ENCODE measurements at places on chromosomes 11 and 22. TPM values are rescaled to one million over a fixed set of nuclear protein-coding genes. Genes with fewer than 3 reads are reported as not detected.

DNA sequence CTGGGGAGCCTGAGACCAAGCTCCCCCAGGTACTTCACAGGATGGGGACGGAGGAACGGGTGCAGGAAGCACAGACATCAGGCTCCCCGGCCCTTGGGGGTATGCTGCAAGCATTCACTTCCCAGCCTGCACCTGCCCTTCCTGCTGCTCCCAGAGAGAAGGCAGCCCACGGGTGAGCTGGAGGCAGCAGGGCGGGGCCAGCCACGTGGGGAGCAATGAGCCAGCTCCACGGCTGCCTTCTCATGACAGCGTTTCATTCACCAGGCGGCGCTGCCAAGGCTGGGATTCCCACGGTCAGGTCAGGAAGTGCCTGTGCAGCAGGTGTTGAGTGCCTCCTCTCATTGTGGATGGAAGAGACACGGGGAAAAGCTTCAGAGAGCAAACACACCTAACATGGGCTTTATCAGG lies 14.5 kb upstream of the PHLDA2 start:
- H3K36me3 ChIP-seq, result peaks cover 22% of the 10 kb centered on the region
- H3K27me3 ChIP-seq, result no peaks in the 10 kb centered on the region
- H3K4me1 ChIP-seq, result peaks cover 7% of the 10 kb centered on the region
- DNase-seq, result no peak
- no peak overlapping the region for H3K4me3 ChIP-seq

Gene ZNHIT2
- 3.6 TPM for total RNA-seq

Gene GAB2
- 5.9 TPM for total RNA-seq

Gene POTEH
- not detected for total RNA-seq

DNA sequence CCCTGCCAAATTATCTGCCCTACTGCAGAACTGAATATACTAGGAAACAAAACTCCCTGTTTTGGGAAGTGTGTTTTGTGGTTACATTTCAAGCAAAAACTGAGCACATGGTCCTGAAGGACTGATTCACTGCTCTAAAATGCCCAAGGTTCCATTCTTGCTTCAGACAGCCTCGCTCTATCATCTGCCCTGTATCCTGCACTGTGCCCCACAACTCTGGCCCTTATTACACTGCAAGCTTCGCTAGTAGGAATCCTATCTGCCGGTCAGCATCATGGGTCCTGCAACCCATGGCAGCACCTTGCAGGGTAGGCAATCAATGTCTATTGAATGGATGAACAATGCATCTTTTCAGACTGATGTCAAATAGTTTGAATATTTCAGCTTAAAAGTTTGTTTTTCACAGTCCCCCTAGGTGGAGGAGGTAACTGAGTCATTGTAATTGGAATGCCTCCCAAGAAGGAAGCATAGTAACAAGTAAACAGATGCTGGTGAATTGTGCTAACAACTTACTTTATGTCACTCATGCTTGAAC lies 21.3 kb downstream of the LAYN start:
- H3K36me3 ChIP-seq, result peaks cover 27% of the 10 kb centered on the region
- no peak overlapping the region for H3K4me3 ChIP-seq
- H3K27me3 ChIP-seq, result no peaks in the 10 kb centered on the region
- DNase-seq, result peak; percentile 86
- H3K27ac ChIP-seq, result peak overlapping the region; percentile 84

GRCh38 chr22:19289475-19290161 lies 1.9 kb downstream of the CLTCL1 start:
- H3K4me1 ChIP-seq, result peaks cover 22% of the 10 kb centered on the region
- no peaks in the 10 kb centered on the region for H3K36me3 ChIP-seq
- peaks cover 3% of the 10 kb centered on the region for H3K27me3 ChIP-seq
- peak; percentile 81 for DNase-seq
- no peak overlapping the region for H3K27ac ChIP-seq

DNA sequence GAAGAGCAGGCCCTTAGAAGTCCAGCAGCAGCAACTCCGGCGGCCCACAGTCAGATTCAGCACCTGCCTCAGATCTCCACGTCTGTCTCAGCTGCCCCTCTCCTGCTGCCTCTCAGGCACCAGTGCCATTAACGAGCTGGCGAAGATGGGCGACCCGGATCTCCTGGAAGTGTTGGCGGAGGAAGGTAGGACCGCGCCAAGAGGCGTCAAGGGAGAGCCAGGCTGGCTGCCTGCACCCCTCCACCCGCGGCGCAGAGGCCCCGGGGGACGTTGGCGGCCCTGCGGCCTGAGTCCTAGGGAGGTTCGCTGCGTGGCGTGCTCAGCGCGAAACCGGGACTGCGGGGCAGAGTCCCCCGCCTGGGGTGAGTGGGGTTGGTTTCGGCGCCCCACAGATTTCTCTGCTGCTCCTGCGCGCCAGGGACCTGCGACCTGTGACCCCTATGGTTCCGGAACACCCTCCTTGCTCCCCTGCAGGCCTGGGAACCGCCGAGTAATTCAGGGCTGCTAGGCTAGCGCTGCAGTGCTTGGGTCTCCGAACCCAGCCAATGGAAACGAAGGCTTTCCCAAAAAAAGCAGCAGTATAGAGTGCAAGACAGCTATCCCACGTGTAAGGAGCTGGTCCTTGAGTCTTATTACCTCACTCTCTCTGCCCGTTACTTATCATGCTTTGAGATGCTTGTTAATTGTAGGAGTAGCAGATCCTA lies 615 bp downstream of the ANO5 start:
- no peaks in the 10 kb centered on the region for H3K27me3 ChIP-seq
- H3K36me3 ChIP-seq, result no peaks in the 10 kb centered on the region
- no peaks in the 10 kb centered on the region for H3K4me1 ChIP-seq
- H3K27ac ChIP-seq, result no peak overlapping the region

Gene SHISAL1
- 1.1 TPM for total RNA-seq

DNA sequence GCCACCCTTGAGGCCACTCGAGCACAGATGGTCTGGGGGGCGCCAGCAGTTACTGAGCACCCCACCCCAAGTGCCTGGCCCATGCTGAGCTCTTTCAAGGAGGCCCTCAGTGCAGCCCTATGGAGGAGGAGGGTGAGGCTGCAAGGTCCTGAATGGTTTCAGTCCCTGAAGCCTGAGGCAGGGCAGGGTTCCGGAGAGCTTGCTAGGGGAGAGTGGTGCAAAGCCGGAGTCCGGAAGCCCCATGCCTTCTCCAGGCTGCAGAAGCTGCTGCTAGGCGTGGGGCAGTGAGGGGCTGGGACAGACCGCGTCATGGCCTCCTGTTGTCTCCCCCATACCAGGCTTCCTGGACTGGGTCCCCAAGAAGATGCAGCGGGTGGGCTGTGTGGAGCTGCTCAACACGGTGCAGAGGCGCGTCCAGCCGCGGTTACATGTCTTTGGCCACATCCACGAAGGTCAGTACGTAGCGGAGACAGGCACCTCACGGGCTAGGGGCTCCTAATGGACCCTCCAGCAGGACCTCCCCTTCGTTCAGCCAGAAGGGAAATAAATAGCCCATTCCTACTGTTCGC lies 90.6 kb downstream of the MPPED1 start:
- H3K4me3 ChIP-seq, result no peak overlapping the region
- H3K4me1 ChIP-seq, result no peaks in the 10 kb centered on the region
- H3K27ac ChIP-seq, result no peak overlapping the region
- no peaks in the 10 kb centered on the region for H3K27me3 ChIP-seq
- no peaks in the 10 kb centered on the region for H3K36me3 ChIP-seq

- H3K27me3 ChIP-seq, result no peaks in the 10 kb centered on the region
- no peak overlapping the region for H3K27ac ChIP-seq
- no peak for DNase-seq
- H3K36me3 ChIP-seq, result peaks cover 36% of the 10 kb centered on the region
- no peaks in the 10 kb centered on the region for H3K4me1 ChIP-seq
These were observed 13.9 kb downstream of the HDHD5 start for GRCh38 chr22:17145021-17145680.

DNA sequence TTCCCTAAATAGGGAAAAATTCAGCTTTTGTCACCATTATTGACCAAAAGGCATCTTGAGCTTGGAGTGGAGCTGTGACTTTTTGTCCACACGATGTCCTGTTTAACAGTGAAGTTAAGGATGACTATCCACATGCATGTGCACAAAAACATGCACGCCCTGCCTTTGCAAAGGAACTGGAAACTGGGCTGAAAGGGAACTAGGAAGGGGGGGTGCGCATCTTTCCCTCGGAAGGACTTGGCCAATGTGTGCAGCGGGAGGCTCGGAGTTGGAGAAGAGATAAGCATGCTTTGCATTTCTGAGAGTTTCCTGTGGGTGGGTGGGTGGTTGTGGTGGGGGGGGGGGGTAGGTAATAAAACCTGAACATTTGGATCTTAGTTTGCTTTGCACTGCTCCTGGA lies 411 bp upstream of the KIRREL3 start:
- peak; percentile 21 for DNase-seq
- peaks cover 25% of the 10 kb centered on the region for H3K4me1 ChIP-seq
- peaks cover 2% of the 10 kb centered on the region for H3K27me3 ChIP-seq
- H3K27ac ChIP-seq, result no peak overlapping the region
- H3K36me3 ChIP-seq, result no peaks in the 10 kb centered on the region
- H3K4me3 ChIP-seq, result peak overlapping the region; percentile 88

DNA sequence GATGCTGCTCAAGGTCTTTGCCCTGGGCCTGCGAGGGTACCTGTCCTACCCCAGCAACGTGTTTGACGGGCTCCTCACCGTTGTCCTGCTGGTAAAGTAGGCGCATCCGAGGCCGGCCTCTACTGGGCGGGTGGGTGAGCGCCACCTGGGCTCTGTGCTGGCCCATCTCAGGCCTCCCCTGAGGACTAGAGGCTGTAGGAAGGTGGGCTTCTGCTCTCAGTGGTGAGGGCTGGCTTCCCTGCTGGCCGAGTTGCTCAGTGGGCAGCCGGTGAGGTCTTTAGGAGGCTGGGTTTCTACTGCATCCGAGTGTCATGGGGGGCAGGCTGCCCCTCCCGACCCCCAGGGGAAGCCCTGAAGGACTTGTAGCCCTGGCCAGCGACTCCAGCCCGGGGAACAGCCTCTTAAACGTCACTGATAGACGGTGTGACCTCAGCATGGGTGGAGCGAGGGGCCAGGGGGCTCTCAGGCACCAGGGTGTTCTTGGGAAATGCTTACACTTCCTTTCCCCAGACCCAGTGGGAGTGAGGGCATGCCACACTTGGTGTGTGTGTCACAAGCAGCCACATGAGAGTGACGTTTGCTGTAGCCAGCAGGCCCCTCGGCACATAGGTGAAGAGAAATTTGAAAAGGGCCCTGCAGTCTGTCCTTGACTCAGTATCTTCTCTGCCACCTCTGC lies 30.3 kb downstream of the TPCN2 start:
- no peak overlapping the region for H3K4me3 ChIP-seq
- no peak for DNase-seq
- no peak overlapping the region for H3K27ac ChIP-seq
- H3K27me3 ChIP-seq, result no peaks in the 10 kb centered on the region
